Renal pelvis (tissue), 12 donors: ENCODE measurements at places on chromosomes 2 and 18. TPM values are rescaled to one million over a fixed set of nuclear protein-coding genes. Genes with fewer than 3 reads are reported as not detected.

DNA sequence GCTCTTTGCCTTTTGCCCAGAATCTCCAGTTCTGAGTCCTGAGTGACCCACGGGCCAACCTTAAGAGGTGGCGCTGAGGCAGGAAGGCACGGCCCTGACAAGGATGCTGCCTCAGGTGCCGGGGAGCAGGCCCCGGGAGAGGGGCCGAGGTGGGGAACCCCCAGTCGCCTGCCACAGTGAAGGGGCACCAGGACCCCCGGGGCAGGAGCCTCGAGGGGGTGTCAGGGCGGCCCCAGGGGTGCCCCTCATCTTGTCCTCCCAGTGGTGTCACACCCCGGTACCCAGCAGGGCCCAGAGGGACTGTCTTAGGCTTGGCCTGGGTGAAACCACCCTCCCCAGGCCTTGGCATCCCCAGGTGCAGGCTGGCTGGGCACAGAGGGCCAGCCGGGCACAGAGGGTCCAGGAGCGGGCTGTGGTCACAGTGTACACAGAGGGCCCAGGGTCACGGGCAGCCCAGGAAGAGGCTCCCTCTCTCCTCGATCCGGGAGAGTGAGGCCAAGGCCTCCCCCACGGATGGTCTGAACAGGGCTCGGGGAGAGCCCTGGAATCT is 1.0 kb downstream of the PDCD1 start:
- DNase-seq: no peak

Gene KRTCAP3
- 9.5 TPM for polyA plus RNA-seq

DNA sequence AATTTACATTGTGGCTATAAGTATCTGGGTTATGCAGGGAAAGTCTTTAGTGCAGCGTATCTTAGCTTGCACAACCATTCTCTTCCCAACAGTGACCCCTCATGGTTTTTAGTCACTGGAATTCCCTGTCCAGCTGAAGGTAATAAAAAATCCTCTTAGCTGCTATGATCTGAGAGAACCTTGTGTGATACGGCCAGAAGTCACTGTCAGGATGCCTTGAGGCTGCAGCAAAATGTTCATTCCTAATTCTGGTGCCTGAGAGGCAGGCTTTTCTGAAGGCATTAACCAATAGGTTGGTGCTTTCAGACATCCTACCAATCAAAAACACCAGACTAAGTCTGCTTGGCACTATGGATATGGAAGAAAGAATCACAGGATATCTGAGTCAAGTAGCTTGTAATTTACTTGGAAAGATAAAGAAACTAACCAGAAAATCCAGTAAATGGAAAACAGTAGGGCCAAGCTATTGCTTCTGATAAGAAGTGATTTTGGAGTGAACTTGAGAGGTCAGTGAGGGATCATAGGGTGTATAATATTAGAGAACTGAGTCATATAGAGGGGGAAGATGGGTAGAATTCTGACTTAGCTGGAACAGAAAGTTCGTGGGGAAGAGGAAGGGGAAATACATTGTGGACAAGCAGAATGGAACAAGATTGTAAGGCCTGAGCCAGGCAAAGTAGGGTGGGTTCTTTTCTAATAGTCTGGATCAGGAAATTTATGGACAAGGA is 89.0 kb upstream of the SLC14A2 start:
- DNase-seq: peak; percentile 58

DNA sequence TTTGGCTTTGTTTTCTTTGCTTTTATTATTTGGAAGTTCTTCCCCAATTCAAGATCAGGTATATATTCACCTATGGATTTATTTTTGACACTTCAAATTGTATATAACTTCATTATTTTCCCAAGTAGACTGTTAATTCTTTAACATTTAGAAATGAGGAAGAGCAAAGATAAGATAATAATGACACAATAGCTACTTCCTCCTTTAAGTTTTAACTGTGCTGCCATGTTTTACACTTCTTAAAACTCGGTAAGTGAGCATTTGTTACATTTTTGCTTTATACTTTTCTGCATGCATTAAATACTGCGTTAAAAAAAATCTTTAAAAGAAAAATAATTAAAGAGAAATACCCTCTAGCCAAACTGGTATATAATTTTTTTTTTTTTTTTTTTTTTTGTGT is 32.5 kb downstream of the SLC66A3 start:
- no peak for DNase-seq

Gene FAM117B
- polyA plus RNA-seq: 30.4 TPM

DNA sequence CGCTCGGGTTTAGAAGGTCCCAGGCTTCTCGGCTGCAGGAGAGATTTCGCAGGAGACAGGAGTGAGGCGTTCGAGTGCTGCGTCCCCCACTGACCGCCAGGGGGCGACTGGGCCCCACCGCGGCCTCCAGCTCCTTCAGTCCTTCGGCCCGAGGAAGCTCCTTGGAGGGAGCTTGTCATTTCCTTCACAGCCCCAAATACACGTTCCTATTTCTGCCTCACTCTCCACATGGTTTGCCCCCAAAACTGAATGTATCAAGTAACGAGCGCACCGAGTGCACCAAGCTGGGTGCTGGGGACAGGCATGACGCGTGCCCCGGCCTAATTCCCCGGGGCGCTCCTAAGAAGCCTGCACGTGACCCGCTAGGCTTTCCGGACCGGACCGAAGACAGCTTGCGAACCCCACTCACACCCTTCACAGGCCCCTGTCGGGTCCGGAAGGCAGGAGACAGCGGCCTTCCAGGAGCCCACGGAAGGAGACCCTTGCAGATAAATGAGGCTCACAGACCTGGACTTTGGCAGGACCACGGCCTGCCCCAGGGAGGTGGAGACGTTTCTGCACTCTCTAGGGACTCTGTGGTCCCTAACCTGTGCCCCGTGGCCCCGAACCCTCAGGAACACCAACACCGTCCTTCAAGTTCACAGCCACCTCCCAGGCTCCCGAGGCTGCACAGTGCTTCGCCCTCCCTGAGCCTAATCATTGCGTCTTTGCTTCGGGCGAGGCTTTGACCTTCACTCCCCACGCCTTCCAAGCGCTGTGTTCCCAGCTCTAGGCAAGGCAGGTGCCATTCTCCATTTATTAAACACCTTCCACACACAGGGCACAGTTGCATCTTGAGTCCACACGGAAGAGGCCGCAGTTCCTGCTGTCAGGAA is 13.0 kb upstream of the FAHD2A start:
- DNase-seq: no peak
